ENCODE measurements at places on chromosomes 1 and 21.

GRCh38 chr1:90513956-90514355 is 203.1 kb downstream of the BARHL2 start:
- no peak for DNase-seq

GRCh38 chr1:106960412-106960811 is 96.1 kb upstream of the PRMT6 start:
- no peak for DNase-seq

GRCh38 chr1:105386489-105386888 is 1636.8 kb downstream of the AMY1C start:
- DNase-seq: no peak

GRCh38 chr1:22666412-22666811 is 13.4 kb downstream of the C1QB start:
- DNase-seq: no peak

DNA sequence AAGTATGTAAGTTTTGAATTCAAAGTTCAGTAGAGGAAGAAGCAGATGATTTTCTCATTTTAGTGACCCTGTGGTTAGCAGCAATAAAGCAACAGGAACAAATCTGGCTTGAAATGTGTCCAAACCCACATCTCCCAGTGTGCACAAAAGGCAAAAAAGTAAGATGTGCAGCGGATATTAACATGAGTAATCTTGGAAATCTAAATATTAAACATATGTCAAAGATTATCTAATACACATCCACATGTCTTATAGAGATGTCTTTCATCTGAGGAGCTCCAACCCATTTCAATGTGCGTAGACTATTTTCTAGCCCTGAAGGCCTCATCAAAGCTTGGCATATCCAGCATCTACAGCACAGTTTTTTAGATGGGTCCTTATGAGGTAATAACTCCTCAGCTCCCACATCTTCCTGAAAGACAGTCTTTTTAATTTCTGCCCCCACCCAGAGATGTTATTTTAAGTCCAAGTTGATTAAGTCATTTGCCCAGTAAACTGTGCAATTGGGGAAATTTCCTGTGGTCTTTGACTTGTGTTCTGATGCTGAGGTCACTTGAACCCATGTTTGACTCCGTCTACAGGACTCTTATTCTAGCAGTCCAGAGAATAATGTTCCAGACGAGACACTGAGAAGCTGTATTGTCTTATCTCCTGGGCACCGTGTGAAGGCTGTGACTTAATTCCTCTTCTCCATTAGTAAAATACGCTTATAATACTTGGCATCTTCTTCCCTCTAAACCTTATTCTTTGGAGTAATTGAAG is 73.7 kb downstream of the LMO4 start:
- no peak for DNase-seq

GRCh38 chr1:94000510-94001282 is 91.5 kb upstream of the GCLM start:
- no peak for DNase-seq

DNA sequence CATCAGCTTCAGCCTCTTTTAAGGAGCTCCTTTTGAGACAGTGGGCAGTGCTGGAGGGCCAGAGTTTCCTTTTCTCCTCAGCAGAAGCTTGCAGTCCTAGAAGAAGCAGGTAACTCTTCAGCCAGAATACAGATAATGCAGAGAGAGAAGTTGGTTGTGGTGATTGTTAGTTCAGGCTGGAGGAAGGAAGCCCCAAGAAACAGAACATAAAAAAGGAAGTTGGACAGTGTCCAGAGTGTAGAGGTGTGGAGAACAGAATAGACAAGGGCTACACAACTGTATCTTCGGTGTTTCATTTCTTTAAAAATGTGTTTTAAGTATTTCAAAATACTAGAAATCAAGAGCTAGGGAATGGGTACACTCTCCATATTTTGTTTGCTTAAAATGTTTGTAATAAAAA is 6.4 kb upstream of the TACSTD2 start:
- DNase-seq: no peak
